Renal pelvis (tissue), 12 donors: ENCODE measurements at places on chromosomes 6 and 20. TPM values are rescaled to one million over a fixed set of nuclear protein-coding genes. Genes with fewer than 3 reads are reported as not detected.
A peak's percentile ranks its signal among the peaks of the same experiment; 100 is the strongest.

GRCh38 chr6:113508249-113508648 is 348.9 kb upstream of the MARCKS start:
- no peak for DNase-seq

Gene GFRA4
- polyA plus RNA-seq, result 0.21 TPM

Gene HLA-DPA1
- polyA plus RNA-seq, result 22.0 TPM

Gene TAB2
- polyA plus RNA-seq, result 86.3 TPM

- no peak for DNase-seq
Observed at GRCh38 chr6:91659891-91660290, 1073.0 kb upstream of the MAP3K7 start.

Gene C20orf173
- not detected for polyA plus RNA-seq

GRCh38 chr6:30578051-30578450 is 6.8 kb downstream of the ABCF1 start:
- no peak for DNase-seq

- DNase-seq, result no peak
Observed at GRCh38 chr6:3814539-3814938, 34.6 kb upstream of the FAM50B start.

Gene CALHM4
- 1.1 TPM for polyA plus RNA-seq

Gene TRIM10
- 0.44 TPM for polyA plus RNA-seq

Gene E2F1
- polyA plus RNA-seq, result 14.6 TPM

DNA sequence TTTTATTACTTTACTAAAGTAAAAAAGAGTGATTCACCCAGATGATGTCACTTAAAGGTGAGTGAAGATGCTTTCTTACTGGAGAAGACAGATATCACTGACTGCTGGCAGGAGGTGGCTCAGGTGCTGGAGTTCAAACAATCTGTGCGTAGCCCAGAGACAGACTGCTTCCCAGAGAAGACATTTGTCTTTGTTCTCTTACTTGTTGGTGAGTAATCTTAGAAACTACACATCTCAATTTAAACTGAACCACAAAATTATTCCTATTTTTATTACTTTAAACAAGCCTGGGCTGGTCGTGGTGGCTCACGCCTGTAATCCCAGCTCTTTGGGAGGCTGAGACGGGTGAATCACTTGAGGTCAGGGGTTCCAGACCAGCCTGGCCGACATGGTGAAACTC is 92.2 kb downstream of the CEP162 start:
- no peak for DNase-seq

Gene UBD
- 0.70 TPM for polyA plus RNA-seq

GRCh38 chr20:8656335-8656734 is 412.6 kb upstream of the PLCB4 start:
- peak; percentile 26 for DNase-seq

Gene ULBP3
- polyA plus RNA-seq, result 9.7 TPM

GRCh38 chr6:145258122-145258521 is 477.2 kb downstream of the EPM2A start:
- no peak for DNase-seq

Gene HLA-DQB2
- 2.0 TPM for polyA plus RNA-seq

Gene RAB32
- 26.7 TPM for polyA plus RNA-seq

GRCh38 chr20:40503119-40503518 is 185.9 kb downstream of the MAFB start:
- DNase-seq, result no peak

- peak; percentile 67 for DNase-seq
Observed at GRCh38 chr20:52031563-52032303, 159.8 kb downstream of the ZFP64 start.

Gene BMP2
- polyA plus RNA-seq, result 20.3 TPM

Gene EPHA7
- 38.3 TPM for polyA plus RNA-seq

Gene CLIC5
- 212 TPM for polyA plus RNA-seq

- no peak for DNase-seq
Observed at GRCh38 chr6:5190507-5190906, 70.2 kb downstream of the LYRM4 start.

Gene ATAT1
- polyA plus RNA-seq, result 59.4 TPM

GRCh38 chr20:25606094-25606695 is 17.6 kb downstream of the NANP start:
- DNase-seq, result no peak

GRCh38 chr6:44471271-44471981 is 83.9 kb downstream of the CDC5L start:
- no peak for DNase-seq

DNA sequence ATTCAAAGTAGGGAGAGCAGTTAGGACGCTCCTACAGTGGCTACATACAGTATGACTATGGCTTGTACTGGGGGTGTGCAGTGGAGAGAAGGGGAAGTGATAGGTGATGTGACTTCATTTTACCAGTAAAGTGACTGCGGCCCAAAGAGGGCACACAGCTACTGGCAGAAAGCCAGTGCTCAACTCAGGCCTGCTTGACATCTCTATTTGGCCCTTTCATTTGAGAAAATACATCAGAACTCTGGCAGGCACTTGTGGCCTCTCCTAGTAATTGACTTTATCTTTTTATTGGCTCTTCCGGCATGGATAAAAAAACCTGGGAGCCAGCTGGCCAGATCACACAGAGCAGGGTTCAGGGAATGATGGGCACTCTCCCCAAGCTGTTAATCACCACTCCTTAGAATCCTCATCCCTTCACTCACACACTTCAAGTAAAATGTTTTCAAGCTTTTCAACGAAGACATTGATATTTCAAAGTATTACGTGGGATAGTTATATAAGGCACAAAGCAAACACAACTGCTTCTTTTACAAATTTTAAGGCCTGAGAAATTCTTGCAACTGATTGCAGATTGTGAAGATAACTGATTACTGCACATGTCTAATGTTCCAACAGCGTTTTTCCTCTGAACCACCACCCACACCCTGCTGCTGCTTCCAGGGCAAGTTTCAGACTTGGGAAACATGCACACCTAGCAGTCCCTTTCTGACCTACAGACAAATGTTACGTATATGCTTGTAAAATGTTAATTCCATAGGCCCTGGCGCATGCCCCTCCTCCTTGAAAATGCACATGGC is 73.5 kb downstream of the TNFRSF21 start:
- DNase-seq, result no peak

DNA sequence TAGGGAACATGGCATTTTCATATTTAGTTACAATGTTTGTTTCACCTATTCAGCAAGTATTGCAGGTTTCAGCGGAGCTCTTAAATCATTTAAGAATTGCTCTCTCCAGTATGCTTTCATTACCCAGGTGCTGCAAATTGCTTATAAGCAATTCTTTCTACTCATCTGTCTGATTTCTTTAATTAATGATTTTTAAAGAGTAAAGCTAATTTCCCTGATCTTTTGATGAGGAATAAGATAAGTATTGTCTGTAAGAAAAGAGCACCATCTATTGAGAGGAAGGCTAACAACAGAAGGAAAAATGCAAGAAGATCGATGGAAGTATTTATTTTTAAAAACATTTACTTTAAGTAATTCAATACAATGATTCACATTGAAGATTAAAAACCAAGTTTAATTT is 2.0 kb downstream of the OPRM1 start:
- no peak for DNase-seq

- DNase-seq, result no peak
Observed at GRCh38 chr6:163708466-163708865, 293.9 kb downstream of the QKI start.

- DNase-seq, result no peak
Observed at GRCh38 chr6:149014631-149015534, 268.1 kb downstream of the UST start.

DNA sequence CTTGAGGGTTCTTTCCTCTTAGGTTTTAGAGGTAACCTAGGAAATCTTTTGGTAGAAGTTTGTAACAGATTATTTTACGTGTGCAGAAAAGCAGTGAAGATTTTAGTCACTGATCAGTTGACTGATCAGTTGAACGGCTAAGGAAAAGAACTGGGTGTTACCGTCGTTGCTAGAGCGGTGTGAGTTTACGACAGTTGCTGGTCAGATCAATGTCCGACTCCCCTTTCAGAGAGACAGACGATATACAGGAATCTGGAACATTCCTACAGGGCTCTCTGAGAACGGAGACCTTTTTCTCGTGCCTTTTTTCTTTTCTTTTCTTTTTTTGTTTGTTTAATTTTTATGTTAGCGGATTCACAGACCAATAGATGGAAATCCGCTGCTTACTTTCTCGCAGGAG is 132.1 kb upstream of the ZNF184 start:
- DNase-seq, result no peak

Gene MYL9
- polyA plus RNA-seq, result 251 TPM

DNA sequence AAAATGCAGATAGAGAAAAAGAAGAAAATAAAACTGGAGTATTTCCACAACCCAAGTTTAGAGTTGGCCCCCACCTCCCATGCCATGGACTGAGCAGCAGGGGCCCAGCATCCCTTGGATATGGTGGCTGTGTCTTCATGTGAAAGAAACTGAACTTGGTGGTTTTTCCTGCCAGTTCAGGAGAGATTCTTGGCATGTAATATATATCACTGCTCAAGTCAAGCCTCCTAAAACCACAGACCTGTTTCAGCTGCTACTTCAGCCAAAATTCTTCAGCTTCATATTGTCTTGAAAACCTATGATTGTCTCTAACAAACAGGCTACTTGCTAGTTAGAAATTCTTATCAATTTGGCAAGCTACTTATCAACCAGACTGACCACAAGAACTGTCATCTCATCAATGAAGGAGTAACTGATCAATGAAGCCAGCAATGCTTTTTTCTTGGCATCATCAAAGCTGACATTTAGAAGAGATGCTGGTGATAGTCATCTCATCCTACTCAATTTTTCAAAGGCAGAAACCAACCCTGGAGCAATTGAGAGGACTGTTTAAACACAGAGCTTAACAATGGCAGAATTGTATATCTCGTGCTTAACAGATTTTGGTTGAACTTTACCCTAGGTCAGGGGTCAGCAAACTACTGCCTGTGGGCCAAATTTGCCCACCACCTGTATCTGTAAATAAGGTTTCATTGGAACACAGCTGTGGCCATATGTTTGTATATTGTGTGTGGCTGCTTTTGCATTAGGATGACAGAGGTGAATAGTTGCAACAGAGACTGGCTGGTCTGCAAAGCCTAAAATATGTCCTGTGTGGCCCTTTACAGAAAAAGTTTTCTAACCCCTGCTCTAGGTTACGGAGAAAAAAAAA is 10.4 kb upstream of the NOL7 start:
- DNase-seq, result no peak

GRCh38 chr6:15596186-15596896 is 66.5 kb downstream of the DTNBP1 start:
- no peak for DNase-seq

- DNase-seq, result no peak
Observed at GRCh38 chr6:144897441-144897921, 612.3 kb downstream of the UTRN start.

DNA sequence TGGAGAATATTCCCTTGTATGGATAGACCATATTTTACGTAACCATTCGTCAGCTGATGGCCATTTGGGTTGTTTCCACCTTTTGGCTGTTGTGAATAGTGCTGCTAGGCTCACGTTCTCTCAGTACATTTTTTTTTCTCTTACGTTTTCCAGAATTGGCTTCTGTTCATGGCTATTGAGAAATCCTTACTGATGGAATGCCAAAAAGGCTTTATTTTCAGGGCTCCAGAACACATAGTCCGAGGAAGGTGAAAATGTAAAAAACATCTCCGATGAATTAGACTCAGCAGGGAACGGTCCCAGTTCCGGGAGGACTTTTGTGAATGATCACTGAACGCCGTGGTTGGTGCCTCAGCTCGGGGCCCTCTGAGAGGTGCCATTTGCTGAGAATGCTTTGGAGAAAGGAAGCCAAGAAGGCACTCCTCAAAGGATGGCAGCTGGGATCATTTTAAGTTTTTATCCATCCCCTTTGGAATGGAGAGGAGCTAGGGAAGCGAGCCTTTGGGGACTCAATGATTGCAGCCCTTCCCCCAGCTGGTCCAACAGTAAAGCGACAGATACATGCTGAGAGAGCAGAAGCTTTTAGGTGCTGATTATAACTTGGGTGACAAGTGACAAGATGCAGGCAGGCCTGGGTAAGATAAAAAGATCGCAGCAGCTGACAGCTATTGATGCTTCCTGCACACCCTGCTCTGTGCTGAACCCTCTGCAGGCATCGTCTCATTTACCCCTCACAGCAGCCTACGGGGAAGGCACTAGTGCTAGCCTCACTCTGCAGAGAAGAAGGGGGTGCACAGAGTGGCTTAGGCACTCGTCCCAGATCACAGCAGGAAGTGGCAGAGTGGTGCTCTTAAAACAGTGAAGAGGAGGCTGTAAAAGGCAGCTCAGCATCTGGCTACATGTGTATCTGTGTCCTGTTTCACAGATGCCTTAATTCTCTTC is 133.4 kb upstream of the KCNG1 start:
- DNase-seq, result no peak

Gene OR11A1
- not detected for polyA plus RNA-seq
